ENCODE measurements at places on chromosomes 5 and 9. TPM values are rescaled to one million over a fixed set of nuclear protein-coding genes. Genes with fewer than 3 reads are reported as not detected.

The DPYSL3 gene
- polyA plus RNA-seq = 81.7 TPM

The PTGES gene
- polyA plus RNA-seq = 9.2 TPM

The GRXCR2 gene
- polyA plus RNA-seq = not detected

The DNAH5 gene
- polyA plus RNA-seq = 0.83 TPM

The SOHLH1 gene
- 0.13 TPM for polyA plus RNA-seq

The MYORG gene
- 19.7 TPM for polyA plus RNA-seq

The ANKRA2 gene
- 29.2 TPM for polyA plus RNA-seq

The PCDHGA10 gene
- 1.6 TPM for polyA plus RNA-seq

The ROPN1L gene
- polyA plus RNA-seq = 0.25 TPM

- peak; percentile 34 for DNase-seq
These were observed 417.9 kb downstream of the NR2F1-AS1 start for GRCh38 chr5:93163010-93163663.

GRCh38 chr5:137659209-137659608 lies 76.7 kb downstream of the KLHL3 start:
- no peak for DNase-seq

DNA sequence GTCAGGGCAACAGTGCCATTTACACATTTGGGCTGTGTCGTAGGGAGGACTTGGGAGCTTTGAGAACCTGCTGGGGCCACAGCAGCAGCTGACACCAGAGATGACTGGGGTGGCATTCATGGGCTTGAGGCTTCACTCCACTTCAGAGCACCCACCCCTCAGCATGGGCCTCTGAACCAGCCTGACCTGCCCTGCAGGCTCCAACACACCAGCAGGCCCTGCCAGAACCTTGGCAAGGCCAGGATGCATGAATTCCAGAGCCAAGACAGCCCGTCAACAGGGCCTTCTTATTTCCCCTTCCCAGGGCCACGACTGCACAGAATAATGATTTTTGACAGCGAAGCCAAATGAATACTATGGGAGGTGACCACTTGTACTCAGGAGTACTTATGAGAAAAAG lies 77.0 kb downstream of the SMIM23 start:
- no peak for DNase-seq

DNA sequence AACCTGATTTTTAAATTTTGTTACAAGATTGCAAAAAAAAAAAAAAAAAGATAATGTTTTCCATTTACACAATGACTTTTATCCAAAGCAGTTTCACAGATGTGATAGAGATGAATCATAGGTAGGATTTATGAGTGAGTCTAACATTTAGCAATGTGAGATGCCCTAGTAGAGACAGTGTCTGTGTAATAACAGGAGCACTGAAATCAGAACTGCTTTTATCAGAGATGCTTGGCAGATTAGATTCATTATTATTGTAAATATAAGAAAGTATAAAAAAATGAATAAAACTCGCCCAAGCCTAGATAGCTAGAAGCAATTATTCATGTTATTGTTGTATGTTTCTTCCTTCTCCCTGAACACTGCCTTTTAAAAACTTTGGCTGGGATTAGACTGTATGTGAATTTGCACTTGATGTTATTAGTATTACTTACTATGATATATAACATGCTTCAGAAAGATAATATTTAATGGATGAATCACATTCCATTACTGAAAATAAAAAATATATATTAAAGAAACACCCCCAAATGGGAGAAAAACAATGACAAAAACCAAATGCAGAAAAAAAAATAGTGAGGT lies 567.3 kb upstream of the KLF4 start:
- DNase-seq = no peak

DNA sequence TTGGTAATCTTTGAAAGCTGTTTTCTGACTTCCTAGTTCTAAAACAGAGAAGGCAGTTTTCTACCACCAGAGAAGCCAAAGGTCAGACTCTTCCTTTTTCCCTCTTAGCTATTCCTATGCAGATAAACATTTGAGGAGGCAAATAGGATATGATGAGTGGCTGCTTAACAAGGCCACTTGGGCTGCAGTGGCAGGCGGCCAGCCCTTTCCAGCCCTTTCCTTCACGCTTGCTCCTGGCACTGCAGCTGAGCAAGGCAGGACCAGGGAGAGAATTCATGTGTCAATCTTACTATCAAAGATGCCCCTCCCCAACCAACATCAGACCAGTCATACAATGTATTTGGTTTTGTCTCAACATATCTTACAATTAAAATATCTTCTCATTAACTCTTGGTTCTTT lies 36.8 kb upstream of the RNF38 start:
- DNase-seq = no peak

- DNase-seq = no peak
These were observed 4.3 kb upstream of the MTMR12 start for GRCh38 chr5:32317041-32317440.

DNA sequence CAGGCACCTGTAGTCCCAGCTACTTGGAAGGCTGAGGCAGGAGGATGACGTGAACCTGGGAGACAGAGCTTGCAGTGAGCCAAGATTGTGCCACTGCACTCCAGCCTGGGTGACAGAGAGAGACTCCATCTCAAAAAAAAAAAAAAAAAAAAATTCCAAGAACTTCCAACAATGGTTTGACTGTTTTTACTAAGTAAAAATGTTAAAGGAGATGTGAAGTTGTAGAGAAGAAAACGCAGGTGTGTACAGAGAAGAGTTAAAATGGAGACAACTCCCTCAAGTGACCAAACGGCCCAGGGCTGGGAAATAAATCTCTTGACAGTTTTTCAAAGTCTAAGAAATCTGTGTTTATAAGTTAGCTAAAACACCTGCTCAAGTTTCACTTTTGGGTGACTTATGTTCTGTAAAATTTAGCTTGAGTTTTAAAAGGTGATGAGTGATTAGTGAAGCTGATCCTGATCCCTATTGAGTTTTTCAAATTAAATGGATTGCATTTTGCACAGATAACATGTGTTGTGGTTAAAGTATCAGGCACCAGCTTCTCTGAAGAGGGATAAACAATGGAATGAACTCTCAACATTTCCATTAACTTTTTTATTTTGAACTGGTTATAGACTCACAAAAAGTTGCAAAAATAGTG lies 255.2 kb upstream of the CD180 start:
- no peak for DNase-seq

DNA sequence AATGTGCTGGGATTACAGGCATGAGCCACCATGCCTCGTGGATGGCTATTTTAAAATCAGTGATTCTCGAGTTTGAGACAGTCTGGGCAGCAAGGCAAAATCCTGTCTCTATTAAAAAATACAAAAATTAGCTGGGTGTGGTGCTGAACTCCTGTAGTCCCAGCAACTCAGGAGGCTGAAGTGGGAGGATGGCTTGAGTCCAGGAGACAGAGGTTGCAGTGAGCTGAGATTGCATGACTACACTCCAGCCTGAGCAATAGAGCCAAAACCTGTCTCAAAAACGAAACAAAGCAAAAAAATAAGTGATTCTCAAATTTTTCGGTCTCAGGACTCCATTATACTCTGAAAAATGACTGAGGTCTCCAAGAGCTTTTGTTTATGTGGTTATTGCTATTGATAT lies 47.9 kb upstream of the HSPA9 start:
- DNase-seq = peak; percentile 31

DNA sequence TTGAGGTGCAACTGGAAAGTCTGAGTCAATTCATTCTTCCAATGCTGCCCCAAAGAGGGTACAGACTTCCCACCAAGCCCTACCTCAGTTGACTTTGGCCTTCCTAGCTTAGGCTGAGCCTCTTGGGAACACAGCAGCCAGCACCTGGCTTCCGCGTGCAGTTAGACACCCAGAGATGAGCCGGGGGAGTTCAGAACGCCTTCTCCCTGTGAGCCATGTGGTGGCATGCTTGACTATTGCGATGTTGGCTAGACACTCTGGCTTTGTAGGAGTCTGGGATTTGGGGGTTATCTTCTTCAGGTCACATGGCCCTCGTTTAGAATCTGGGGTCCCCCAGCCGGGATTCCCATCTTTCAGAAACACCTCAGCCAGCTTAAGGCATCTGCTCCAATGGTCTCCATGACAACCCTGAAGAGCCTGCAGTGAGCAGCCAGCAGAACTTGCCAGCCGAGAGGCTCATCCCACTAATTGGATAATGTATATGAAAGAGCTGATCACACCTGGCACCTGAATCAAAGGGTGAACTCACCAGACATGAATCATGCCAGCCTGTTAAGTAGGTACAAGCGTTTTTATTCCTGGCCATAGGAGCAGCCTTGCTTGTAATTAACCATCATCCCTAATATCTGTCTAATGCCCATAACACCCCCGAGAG lies 167.5 kb downstream of the SYK start:
- DNase-seq = no peak

GRCh38 chr5:87313216-87313615 lies 45.5 kb downstream of the RASA1 start:
- DNase-seq = no peak

GRCh38 chr5:38695021-38695958 lies 138.8 kb upstream of the LIFR start:
- DNase-seq = no peak

DNA sequence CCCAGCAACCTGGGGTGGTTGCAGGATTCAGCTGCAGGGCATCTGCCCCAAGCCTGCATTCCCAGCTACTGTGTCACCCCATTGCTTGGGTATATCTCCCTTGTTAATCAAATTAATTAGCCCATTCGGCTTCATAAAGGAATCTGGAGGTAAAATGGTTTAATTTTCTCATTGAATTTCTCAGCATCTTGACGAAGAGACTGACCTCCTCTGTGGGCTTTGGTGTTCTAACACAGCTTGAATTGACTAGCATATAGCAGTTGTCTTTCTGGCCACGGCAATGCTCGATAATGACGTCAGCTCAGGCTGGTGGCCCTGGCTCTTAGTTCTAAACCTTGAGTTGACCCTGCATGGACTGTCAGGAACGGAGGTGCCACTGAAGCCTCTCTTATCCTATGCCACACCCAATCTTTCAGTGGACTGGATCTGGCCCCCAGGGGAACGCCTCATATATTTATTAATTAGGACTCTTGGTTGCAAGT lies 72.4 kb downstream of the MSX2 start:
- no peak for DNase-seq

GRCh38 chr9:121640076-121640475 lies 11.4 kb upstream of the DAB2IP start:
- DNase-seq = no peak

- no peak for DNase-seq
These were observed 20.5 kb downstream of the SMIM15 start for GRCh38 chr5:61141801-61142200.

DNA sequence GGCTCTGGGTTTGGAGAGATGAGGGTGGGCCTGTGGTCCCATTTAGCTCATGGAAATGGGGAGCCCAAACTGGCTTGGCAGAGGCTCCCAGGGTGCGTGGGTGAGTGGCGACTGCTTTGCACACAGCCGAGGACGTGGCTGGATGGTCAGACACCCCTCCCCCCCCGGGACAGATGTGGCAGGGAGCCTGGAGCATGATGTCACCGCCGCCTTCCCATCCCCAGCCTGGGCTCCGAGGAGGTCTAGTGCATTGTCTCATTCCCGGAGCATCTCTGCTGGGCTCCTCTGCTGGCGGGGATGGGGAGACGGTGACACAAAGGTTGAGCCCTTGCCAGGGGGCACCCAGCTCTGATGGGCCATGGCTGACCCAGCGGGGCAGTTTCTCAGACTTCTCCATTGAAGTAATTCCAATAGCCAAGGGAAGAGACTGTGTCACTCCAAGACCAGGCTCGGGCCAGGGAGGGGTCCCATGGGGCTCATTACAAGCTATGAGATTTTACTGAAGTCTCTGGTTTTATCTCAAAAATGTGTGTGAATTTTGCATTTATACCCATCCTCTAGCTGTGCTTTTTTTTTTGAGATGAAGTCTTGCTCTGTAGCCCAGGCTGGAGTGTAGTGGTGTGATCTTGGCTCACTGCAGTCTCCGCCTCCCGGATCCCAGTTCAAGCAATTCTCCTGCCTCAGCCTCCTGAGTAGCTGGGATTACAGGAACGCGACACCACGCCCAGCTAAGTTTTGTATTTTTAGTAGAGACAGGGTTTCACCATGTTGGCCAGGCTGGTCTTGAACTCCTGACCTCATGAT lies 36.1 kb downstream of the HMCN2 start:
- DNase-seq = peak; percentile 70

- no peak for DNase-seq
These were observed 124.2 kb downstream of the PTTG1 start for GRCh38 chr5:160545832-160546231.

DNA sequence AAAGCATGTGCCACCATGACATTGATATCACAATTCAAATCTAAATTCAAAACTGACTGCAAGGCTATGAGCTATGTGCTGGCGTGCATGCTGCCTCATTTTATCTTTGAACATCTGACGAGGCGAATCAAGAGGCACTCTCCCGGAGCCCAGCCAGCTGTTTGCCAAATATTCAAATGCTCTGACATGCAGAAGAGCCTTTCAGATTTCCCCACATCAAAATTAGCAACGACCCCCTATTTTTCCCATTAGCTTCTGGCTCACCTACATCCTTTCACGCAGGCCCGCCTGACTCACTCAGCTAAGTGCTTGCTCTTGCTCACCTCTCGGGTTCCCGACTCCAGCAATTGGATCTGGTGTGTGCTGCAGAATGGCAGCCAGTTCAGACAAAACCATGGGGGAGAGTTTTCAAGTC lies 159.0 kb downstream of the NR2F1-AS1 start:
- DNase-seq = no peak

- DNase-seq = no peak
These were observed 165.0 kb upstream of the FBXL17 start for GRCh38 chr5:108546939-108547338.
